ENCODE measurements at places on chromosomes 1 and 21. TPM values are rescaled to one million over a fixed set of nuclear protein-coding genes. Genes with fewer than 3 reads are reported as not detected.

DNA sequence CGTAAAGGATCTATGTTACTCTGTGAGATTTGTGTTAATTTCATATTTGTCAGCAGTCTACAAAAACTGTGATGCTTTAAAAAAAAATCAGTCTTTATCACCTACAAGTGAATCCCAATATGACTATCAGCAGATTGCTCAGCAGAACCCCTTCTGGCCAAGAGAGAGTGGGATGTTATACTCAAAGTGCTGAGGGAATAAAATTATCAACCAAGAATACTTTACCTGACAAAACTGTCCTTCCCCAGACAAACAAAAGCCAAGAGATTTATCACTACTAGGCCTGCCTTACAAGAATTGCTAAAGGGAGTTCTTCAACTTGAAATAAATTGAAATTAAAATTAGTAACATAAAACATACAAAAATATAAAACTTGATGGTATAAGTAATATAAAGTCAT is 105.2 kb downstream of the SLC35F3 start:
- no peaks in the 10 kb centered on the region for H3K4me1 ChIP-seq
- no peak overlapping the region for H3K27ac ChIP-seq
- H3K4me3 ChIP-seq = no peak overlapping the region
- DNase-seq = no peak

GRCh38 chr1:116165572-116165971 is 54.4 kb downstream of the MAB21L3 start:
- no peaks in the 10 kb centered on the region for H3K27me3 ChIP-seq
- H3K4me1 ChIP-seq = no peaks in the 10 kb centered on the region
- no peaks in the 10 kb centered on the region for H3K36me3 ChIP-seq
- H3K27ac ChIP-seq = no peak overlapping the region

DNA sequence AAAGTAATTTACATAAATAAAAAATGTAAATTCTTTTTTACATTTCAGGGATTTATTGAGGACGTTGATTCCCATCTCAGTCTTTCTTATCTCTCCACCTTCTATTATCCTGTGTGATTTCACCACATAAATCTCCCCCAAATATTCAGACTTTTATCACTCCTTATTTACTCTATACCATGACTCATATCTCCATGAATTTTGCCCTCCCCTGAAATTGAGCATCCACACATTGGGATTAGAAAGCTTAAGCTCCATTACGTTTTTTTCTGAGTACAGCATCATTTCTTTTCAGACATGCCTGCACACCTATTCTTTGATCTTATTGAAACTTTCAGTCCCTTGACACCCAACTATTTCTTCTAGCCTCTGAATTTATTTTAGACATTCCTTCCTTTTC is 111.2 kb downstream of the IFI44 start:
- no peaks in the 10 kb centered on the region for H3K36me3 ChIP-seq
- DNase-seq = no peak
- no peak overlapping the region for H3K4me3 ChIP-seq
- H3K4me1 ChIP-seq = no peaks in the 10 kb centered on the region
- no peaks in the 10 kb centered on the region for H3K27me3 ChIP-seq

DNA sequence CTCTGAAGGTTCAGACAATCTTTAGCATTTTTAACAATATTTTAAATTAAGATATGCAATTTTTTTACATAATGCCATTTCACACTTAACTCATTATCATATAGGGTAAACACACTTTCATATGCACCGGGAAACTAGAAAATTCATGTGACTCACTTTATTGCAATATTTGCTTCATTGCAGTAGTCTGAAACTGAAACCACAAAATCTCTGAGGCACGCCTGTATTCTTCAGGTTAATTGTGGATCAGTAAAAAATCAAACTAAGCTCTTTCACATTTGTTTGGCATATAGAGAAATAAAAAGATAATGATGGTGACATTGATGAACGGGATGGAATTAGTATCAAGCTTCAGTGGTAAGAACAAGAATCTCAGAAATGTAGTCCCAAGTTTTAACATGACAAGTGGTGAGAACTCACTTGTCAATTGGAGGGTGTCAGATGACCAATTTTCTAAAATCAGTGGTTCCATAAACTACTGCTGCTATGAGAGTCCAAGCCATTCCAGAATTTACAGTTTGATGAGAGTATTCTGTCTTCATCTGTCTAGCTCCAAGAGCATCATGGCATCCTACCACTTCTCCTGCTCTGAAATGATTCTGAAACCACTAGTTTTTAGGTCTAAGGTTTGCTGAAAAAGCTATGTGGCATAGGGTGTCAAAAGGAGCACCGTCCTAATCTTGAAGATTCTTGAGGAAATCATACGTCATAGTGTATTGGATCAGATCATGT is 281.0 kb downstream of the PTPRC start:
- DNase-seq = no peak
- no peaks in the 10 kb centered on the region for H3K36me3 ChIP-seq
- H3K4me3 ChIP-seq = no peak overlapping the region
- no peaks in the 10 kb centered on the region for H3K4me1 ChIP-seq
- no peaks in the 10 kb centered on the region for H3K27me3 ChIP-seq

GRCh38 chr1:184724843-184725242 is 29.8 kb downstream of the EDEM3 start:
- no peaks in the 10 kb centered on the region for H3K4me1 ChIP-seq
- no peaks in the 10 kb centered on the region for H3K27me3 ChIP-seq
- no peak for DNase-seq
- no peak overlapping the region for H3K27ac ChIP-seq

GRCh38 chr1:204477036-204477740 is 17.4 kb downstream of the PIK3C2B start:
- H3K4me1 ChIP-seq = peaks cover 10% of the 10 kb centered on the region
- no peaks in the 10 kb centered on the region for H3K27me3 ChIP-seq
- H3K27ac ChIP-seq = no peak overlapping the region
- no peak overlapping the region for H3K4me3 ChIP-seq
- no peak for DNase-seq
- no peaks in the 10 kb centered on the region for H3K36me3 ChIP-seq

Gene CELSR2
- 18.8 TPM for total RNA-seq

Gene PTPRU
- total RNA-seq = 49.9 TPM

Gene NMNAT2
- 0.27 TPM for total RNA-seq
